ENCODE measurements at places on chromosomes 2 and 18. TPM values are rescaled to one million over a fixed set of nuclear protein-coding genes. Genes with fewer than 3 reads are reported as not detected.

The TUBA3E gene
- total RNA-seq = not detected

The DES gene
- 88.7 TPM for total RNA-seq

DNA sequence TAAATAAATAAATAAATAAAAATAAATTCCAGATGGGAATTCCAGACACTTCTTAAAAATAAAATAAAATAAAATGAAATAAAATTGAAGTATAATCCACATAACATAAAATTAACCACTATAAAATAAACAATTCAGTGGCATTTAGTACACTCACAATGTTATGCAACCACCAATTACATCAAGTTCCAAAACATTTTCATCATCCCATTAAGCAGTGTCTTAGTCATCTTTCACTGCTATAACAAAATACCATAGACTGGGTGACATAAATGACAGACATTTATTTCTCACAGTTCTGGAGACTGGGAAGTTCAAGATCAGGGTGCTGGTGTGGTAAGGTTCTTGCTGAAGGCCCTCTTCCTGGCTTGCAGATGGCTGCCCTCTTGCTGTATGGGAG, 22.6 kb upstream of the PROKR1 start:
- no peak for DNase-seq

The CXCR2 gene
- 7.4 TPM for total RNA-seq

- no peak for DNase-seq
Observed at GRCh38 chr2:155256803-155257202, 558.3 kb downstream of the KCNJ3 start.

DNA sequence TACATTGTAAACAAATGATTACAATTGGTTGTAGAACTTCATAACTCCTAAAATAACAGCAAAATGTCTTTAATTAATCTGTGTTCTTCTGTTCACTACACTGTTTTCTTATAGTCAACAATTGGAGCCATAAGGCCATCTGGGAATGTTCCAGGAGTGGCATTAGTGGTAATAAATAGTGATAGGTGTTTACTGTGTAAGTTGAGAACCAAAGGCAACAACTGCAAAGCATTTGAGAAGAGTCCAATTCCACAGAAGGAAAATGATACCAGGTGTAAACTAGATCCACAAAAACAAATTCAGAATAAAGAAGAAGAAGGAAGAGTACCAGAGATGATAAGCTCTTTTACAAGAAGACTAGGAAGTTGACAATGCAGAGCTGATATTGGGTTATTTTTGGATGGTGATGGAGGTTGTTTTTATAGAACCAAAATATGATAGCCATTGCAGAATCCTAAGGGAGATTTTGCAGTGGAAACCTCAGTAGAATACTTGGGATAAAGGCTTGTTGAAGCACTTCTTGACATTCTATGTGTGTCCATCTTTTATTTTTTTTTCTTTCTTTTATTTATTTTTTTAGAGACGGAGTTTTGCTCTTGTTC, 52.9 kb downstream of the ANTXR1 start:
- DNase-seq = no peak

The AGXT gene
- total RNA-seq = 0.61 TPM

DNA sequence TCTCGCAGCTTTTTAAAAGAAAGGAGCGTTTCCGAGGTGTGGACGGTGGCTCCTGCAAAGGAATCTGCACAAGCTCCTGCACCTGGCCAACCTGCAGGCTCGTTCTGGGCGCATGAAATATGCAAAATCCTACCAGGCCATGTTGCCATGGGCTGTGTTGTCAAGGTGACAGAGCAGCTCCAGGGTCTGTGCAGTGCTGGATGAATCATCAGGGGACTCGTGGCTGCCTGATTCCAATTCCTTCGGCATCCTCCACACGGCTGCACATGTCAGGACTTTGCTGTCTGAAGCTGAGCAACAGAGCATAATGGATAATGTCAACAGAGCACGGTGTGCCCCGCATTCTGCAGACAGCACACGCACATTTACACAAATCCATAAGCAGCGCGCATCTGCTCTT, 120.5 kb downstream of the EIPR1 start:
- DNase-seq = no peak

GRCh38 chr18:42067518-42067917, 112.5 kb downstream of the PIK3C3 start:
- DNase-seq = no peak

GRCh38 chr2:63044362-63045327, 6.0 kb upstream of the OTX1 start:
- DNase-seq = no peak

- DNase-seq = peak; percentile 80
Observed at GRCh38 chr2:196967116-196967515, 40.6 kb upstream of the PGAP1 start.

The SCTR gene
- 42.7 TPM for total RNA-seq

The AOX1 gene
- 48.5 TPM for total RNA-seq

DNA sequence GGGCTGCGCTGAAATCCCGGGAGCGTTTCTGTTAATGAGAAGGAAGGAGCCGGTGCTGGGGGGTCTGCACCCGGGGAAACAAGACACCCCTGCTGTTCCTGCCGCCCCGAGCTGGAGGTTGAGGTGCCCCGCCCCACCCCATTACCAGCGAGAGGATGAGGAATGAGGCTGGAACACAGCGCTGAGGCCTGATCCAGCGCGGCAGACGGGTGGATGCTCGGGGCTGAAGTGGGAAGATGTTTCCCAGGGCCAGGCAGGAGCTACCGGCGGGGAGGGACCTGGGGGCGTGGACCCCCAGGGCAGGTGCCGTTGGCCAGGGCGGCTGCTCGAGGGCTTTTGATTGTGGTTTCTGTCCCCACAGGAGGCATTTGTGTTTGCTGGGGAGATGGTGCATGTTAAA, 134.3 kb upstream of the CTDP1 start:
- no peak for DNase-seq

GRCh38 chr18:48055351-48055750, 124.9 kb upstream of the SMAD2 start:
- DNase-seq = no peak

DNA sequence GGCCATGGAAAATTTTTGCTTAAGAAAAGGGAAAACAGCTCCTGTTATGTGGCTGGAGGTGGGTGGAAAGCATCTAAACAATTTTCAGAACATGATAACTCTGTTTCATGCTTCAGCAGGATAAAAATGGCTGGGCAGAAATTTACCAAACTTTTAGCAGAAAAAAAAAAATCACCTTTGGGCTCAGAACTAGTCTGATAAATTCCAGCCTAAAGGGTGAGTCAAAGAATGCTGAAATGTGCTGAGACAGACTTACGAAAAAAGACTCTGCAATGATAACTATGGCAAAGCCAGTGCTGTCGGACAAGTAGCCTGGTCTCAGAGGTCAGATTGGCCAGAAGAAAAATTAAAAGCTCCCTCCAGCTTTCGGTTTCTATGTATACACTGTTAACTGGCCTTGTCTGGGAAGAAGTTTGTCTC, 123.6 kb downstream of the LRATD1 start:
- no peak for DNase-seq

DNA sequence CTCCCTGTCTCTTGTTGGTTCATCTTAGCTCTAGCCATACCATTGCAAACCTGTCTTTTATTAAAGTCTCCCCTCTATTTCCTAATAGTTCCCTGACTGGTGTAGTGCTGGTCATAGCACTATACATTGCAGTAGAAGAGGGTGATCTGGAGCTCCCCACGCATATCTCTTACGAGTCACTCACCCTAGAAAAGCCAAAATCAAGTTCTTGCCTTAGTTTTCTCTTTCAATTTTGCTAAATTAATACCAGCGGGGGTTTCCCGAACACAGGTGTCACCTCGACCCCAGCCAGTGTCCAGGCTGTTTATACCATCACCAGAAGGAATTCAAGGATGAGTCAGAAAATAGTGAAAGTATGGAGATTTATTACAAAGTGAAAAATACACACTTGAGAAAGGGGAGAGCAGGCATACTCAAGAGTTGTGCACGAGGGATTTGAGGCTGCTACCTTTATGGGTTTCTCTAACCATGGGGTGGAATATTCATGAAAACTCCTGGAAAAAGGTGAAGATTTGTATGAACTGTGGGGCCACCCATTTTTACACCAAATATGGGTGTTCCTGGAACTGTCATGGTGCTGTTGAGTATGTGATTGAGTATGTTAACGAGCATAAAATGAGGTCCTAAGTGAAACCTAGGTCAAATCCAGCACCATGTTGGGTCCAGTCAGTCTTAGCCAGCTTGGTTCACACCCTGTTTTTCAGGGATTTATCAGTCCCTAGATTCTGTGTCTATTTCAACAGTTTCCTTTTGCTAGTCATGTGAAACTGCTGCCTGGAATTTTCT, 20.2 kb downstream of the PROKR1 start:
- no peak for DNase-seq

The ERICH2 gene
- 5.6 TPM for total RNA-seq

DNA sequence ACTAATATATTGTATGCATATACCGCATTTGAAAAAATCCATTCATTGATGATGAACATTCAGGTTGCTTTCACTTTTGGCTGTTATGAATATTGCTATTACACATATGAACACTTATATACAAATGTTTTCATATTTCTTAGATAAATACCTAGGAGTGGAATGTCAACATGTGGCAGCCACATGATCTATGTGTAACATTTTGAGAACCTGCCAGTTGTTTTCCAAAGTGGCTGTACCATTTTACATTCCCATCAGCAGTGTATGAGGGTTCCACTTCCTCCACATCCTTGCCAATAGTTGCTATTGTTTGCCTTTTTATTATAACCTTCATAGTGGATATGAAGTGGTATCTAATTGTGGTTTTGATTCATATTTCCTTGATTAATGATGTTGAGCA, 40.5 kb downstream of the CCDC85A start:
- no peak for DNase-seq

The GPR45 gene
- not detected for total RNA-seq

GRCh38 chr2:109615637-109616144, 1.5 kb downstream of the SOWAHC start:
- DNase-seq = no peak

GRCh38 chr2:75053484-75054112, 95.2 kb downstream of the POLE4 start:
- peak; percentile 22 for DNase-seq

DNA sequence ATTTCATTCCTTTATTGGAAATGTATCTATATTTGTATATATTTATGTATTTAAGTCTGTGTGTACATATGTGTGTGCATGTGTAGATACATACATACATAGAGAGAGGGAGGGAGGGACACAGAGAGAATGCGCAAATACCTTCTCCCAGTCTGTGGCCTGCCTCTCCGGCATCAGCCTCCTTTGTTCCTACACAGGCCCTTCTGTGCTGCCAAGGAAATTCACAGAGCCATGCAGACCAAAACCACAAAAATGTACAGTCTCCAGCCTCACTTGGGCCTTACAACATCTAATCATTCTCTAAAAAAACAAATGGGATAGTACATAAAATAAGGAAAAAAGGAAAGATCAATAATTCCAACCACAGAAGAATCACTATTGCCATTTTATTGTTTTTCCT, 8.8 kb upstream of the CRACDL start:
- no peak for DNase-seq

The TSHZ1 gene
- 14.7 TPM for total RNA-seq

DNA sequence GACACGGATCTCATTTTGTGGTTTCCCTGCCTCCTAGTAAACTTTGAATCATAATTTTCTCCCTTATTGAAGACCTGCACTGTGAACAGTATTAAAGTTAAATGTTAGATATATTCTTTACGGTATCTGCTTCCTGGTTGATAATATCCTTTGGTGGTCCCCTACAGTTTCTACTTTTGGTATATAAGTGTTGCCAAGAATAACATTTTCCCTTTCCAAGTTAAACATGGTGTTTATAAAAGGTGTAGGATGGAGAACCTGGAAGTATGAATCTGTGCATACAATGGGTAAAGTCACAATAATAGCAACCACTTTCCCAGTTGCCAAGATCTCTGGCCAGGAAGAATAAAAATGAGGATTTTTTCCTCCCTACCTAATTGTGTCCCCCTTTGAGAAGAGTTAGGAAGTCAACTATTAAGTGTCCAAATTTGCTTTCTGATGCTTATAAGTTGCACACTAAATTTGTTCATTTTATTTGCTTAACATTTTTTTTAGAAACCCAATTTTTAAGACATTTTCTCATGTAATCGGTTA, 201.0 kb upstream of the STK17B start:
- DNase-seq = no peak

DNA sequence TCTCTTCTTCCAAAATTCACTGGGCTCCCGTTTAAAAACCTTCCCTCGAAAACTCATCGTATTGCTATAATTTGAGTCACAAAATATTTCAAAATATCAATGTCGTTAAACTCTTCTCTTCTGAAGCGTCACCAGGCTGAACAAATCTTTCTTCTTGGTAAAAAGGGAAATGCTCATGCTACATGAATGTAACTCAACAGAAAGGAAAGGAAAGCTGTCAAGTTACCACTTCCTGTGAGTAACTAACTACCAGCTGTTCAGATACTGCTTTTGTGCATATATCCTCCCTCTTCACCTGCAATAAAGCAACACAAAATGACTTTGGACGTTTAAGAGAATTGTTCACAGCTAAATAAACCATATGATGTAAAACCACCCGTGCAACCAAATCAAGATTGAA, 95.4 kb downstream of the DOCK10 start:
- no peak for DNase-seq

The FAM161A gene
- total RNA-seq = 3.7 TPM

GRCh38 chr2:118750959-118751565, 96.4 kb downstream of the EN1 start:
- no peak for DNase-seq

The MEP1B gene
- total RNA-seq = not detected

- DNase-seq = no peak
Observed at GRCh38 chr2:145851730-145852129, 1331.8 kb upstream of the ZEB2 start.

- DNase-seq = no peak
Observed at GRCh38 chr2:37098416-37099118, 14.2 kb downstream of the GPATCH11 start.

- DNase-seq = peak; percentile 13
Observed at GRCh38 chr18:48956356-48956755, 5.6 kb upstream of the SMAD7 start.

The CDH19 gene
- 1.2 TPM for total RNA-seq

DNA sequence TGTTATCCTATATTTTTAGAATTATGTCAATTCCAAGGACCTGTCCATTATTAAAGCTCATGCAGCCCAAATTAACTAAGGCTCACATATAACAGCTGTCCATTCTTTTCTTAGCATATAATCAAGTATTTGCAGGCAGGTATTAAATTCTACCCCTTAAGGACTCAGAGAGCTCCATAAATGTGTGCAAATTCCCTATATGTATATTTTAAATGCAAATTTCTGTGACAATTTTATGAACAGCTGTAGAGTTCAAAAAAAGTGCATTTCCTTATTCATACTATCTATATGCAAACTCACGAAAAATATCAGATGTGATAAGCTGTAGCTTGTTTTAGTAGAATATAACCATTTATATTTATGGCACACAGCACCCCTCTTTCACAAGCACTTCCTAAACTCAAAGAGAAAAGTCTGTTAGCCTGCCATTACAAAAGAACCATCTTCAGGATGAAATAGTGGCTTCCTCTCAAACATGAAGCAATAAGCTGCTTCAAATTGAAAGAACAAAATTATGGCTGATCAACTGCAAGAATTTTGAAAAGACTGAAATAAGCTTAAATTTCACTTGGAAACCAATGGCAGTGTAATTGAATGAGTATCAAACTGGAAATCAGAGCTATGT, 155.0 kb upstream of the REG3G start:
- DNase-seq = no peak

The VWC2L gene
- total RNA-seq = 0.25 TPM
